ENCODE measurements at places on chromosomes 16 and 17.

GRCh38 chr16:74700116-74700437, 585 bp downstream of the MLKL start:
- DNase-seq = peak; percentile 20

DNA sequence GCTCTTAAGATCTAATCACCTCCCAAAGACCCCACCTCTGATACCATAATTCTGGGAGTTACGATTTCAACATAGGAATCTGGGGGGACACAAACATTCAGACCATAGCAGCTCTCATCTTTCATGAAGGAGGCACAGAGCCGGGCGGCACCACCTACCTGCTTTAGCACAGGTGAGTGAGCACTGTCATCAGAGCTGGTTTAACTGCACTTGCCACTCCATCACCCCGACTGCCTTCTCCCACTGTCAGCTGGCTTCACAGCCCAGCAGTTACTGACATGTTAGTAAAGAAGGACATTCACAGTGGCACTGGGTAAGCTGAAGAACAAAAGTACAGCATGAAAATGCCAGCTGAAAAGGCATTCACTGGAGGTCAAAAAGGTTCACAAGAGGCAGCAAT, 22.5 kb downstream of the GABARAPL2 start:
- DNase-seq = no peak

DNA sequence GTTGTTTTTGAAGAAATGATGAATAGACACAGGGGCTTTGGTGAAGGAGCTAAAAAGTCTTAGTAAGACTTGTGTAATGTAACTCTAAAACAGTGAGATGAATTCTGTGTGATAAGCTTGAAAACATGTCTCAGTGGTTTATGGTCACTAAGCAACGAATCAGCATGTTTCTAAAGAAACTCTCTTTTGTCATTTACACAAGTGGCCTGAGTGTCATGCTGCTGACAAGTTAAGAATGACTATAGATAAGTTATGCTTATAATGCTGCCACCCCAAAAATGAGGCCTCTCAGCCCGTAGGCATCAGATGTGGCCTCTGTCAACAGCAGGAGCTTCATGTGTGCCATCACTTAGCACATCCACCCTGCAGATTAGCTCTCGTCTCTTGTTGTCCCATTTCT, 8.7 kb downstream of the COX10 start:
- DNase-seq = no peak

DNA sequence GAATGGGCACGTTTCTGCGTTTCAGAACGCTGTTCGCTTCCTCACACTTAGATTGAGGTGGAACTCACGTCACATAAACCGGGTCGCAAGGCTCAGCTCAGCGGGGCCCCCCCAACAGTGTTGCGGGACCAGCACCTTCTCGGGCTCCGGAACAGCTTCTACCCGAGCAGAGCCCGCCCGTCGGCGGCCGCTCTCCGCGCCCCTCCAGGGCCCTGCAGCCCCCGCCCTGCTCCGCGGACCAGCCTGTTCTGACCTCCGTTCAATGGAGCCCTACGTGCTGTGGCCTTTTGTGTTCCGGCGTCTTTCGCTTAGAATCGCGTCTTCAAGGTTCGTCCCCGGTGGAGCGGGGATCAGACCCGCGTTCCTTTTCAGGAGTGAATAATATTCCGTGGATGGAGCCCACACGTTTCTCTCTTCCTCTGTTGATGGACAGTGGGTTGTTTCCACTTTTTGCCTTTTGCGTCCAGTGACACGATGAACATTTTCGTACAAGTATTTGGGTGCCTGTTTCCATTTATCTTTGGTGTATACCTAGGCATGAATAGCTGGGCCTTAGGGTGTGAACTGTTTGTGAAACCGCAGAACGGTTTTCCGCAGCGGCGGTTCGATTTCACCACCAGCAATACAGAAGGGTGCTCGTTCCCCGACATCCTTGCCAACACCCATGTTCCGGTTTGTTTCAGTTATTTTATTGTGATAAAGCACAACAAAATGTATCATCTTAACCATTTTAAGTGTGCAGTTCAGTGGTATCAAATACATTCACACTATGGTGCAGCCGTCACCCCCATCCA, 2.3 kb upstream of the SLC22A31 start:
- no peak for DNase-seq

GRCh38 chr17:80598813-80599545, 54.3 kb downstream of the RPTOR start:
- DNase-seq = no peak

Measured in fibroblast of lung (primary cell).